ENCODE measurements at places on chromosomes 6 and 20.

DNA sequence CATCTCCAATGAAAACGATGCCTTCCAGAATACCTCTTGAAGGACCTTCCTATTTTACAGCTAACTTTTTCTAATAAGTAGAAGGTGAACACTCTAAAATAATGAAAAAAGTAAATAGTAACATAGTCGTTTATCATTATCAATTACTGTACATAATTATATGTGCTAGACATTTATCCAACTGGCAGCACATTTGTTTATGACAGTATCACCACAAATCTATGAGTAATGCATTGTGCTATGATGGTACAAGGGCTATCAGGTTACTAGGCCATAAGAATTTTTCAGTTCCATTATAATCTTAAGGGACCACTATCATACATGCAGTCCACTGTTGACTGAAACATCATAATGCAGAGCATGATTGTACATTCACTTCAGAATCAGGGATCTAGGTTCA lies 68.4 kb downstream of the ATG5 start:
- peak; percentile 9 for DNase-seq

- no peak for DNase-seq
Measured at GRCh38 chr20:6909608-6910007, 142.1 kb downstream of the BMP2 start.

DNA sequence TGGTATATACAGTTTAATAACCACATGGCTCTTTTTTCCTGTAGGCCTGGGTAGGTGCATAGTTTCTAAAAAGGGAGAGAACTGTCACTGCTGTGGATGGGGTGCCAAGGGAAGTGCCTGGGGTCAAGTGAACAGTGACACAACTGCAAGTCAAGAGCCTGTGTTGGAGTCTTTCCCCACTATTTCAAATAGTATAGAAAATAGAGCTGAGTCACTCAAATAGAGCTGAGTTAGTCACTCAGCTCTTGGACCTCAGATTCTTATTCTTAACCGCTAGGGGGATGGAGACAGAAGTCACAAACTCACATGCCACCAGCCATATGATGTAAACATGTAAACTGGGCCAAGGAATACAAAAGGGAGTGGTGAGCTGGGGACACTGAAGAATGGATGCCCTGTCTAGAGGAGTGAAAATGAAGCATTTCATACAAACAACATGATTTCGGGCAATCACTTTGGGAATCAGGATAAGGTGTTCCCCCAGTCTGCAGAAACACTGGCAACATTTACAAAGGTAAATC lies 2.1 kb downstream of the NQO2 start:
- peak; percentile 82 for DNase-seq

- DNase-seq = no peak
Measured at GRCh38 chr6:34018026-34018425, 127.9 kb downstream of the GRM4 start.

GRCh38 chr6:20876036-20876435 lies 341.8 kb downstream of the CDKAL1 start:
- peak; percentile 14 for DNase-seq

DNA sequence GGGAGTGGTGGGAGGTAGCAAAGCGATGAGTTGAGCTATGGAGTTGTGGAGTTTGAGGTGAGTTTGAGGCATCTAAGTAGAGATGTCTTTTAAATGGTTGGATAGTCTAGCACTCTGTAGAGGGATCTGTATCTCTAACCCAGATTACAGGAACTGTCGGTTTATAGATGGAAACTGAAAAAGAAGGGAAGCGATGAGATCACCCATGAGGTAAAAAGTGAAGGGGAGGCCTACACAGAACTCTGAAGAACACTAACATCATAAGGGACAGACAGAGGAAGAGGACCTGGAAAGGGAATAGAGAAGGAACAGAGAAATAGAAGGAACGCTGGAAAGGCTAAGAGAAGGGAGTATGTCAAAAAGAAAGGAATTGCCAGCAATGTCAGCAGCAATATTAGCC lies 2.5 kb downstream of the HINT3 start:
- DNase-seq = no peak

DNA sequence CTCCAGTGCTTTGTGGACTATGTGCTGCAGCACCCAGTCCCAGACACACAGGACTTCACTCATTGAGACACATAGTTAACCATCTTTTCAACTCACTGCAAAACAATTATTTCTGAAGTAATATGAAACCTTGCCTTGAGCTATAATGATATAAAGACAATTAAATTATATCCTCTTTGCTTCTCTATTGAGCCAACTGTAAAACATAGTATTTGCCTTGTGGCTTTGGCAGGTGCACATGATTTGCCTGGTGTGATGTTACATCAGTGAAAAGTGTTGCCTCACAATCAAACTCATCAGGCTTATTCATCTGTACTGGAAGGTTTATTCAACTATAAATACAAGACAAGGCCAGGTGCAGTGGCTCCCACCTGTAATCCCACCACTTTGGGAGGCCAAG lies 80.6 kb downstream of the NCOA7 start:
- DNase-seq = peak; percentile 2

- DNase-seq = no peak
Measured at GRCh38 chr6:136750696-136751521, 41.4 kb downstream of the MAP3K5 start.

DNA sequence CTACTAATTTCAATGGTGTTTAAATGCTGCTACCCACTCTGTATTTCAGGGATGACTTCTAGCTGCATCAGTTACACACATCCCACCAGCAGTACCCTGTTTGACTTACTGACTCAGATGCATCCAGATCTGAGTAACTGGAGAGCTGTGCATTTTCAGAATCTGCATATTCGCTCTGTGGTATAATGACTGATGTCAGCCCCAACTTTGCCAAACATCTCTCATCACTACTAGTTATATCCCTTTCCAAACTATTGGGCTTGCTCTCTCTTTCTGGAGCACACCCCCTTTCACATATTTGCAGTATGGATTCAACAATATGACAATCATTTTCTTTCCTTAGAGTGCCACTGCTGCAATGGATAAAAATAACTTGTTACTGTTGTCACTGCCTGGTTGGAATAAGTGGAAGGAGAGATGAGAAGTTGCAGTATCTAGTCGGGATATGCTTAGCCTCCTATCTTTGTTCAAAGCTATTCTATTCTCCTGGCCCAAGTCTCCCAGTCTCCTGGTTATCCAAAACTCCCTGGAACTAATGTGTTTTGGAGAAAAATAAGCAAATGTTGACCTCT lies 3.3 kb upstream of the RSPO3 start:
- DNase-seq = no peak

- no peak for DNase-seq
Measured at GRCh38 chr6:162612613-162613012, 115.0 kb downstream of the PRKN start.

DNA sequence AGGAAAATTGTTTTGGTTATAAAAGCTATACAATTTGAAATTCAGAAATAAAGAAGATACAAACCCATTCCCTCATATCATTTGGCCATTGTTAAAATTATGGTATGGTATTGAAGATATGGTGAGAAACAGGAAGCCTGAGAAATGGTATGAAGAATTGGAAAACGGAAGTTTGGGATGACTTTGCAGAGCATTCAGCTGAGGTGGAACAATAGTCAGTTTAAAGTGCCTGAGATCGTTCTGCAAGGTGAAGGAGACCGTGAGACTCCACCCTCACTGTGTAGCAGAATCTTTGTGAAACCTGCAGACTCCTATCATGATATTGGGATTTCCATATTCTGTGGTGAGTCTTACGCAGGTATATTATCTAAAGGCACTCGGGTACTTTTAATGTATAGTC lies 97.3 kb downstream of the ADGRB3 start:
- DNase-seq = no peak

GRCh38 chr20:2485661-2486060 lies 15.1 kb upstream of the SNRPB start:
- no peak for DNase-seq
